ENCODE measurements at places on chromosomes 16 and 17. TPM values are rescaled to one million over a fixed set of nuclear protein-coding genes. Genes with fewer than 3 reads are reported as not detected.

Gene SLC16A6
- 1.2 TPM for polyA plus RNA-seq

Gene TMC7
- 0.42 TPM for polyA plus RNA-seq

Gene AARS1
- polyA plus RNA-seq = 223 TPM

Gene GPRC5B
- polyA plus RNA-seq = 27.5 TPM

DNA sequence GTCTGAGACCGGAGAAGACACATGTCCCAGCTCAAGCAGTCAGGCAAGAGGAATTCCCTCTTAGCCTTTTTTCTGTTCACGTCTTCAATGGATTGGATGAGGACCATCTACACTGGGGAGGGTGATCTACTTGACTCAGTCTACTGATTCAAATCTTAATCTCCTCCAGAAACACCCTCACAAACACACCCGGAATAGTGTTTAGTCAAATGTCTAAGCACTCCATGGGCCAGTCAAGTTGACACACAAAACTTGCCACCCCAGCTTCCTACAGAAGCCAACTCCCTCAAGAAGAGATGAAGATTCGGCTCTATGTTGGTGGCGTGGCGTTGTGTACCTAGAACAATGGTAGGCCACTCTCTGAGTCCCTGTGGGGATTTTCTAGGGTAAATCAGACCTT is 22.5 kb upstream of the NKD1 start:
- no peak for DNase-seq

- peak; percentile 83 for DNase-seq
Observed at GRCh38 chr17:69608808-69609472, 194.4 kb downstream of the MAP2K6 start.

GRCh38 chr17:39695089-39695474 is 4.8 kb upstream of the ERBB2 start:
- no peak for DNase-seq

DNA sequence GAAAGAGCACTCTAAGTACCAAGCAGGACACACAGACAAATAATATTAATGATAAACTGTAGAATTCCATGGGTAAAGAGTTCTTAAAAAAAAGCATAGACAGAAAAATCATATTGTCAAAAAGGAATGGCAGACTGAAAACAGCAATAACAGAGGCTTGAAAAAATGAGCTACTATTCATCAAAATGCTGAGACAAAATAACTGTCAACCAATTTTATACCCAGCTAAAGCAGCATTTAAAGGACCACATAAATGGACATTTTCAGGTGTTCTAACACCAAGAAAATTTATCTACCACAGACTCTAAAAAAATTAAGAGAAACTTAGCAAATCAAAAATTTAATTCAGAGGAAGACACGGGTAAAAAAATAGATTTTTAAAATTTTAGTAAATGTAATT is 119.1 kb downstream of the DYNLRB2 start:
- DNase-seq = no peak

DNA sequence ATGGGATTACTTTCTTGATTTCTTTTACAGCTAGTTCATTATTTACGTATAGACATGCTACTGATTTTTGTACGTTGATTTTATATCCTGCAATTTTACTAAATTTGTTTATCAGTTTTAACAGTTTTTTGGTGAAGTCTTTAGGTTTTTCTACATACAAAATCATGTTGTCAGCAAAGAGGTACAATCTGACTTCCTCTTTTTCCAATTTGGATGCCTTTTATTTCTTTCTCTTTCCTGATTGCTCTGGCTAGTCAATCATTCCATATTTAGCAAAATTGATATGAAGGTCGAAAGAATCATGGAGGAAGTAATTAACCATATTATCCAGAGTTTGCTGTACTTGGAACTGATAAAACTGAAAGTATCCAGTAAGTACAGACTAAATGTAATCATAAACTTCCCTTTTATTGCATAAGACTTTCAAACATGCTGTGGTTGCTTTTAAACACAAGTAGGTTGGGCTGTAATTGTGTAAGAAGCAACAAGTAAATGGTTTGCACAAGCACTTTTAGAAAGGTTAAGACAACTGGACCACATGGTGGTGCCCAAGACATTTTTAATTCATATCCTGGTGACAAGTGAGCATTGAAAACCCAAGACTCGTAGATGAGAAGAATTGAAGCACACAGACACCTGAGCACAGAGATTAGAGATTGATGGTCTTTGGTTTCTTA is 8.4 kb downstream of the GDE1 start:
- DNase-seq = no peak

DNA sequence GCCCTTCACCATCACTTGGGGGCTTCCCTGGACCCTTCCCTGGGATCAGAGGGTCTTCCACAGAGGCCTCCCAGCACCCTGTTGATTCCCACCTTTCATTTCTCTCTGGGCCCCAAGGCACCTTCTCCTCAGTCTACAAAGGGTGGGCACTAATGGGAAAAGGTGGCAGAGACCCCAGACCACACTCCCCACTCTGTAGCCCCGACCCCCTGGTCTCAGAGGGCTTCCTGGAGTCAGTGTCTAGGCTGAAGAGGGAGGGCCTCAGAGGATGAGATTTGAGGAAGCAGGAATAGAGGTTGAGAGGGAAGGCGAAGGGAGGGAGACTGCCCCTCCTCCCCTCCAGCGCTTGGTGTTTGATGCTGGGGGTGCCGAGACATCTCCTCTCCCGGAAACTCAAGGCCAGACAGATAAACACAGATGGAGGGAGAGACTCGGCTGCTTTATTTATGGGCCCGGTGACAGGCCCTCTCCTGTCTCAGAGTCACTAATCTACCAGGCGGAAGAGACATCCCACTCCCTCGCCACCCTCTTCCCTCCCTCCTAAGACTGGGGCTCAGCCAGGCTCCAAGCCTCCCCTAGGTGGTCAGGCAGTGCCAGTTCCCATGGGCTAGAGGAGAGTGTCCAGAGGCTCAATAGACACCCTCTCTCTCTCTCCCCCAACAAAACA is 18.5 kb upstream of the SP2 start:
- DNase-seq = no peak

DNA sequence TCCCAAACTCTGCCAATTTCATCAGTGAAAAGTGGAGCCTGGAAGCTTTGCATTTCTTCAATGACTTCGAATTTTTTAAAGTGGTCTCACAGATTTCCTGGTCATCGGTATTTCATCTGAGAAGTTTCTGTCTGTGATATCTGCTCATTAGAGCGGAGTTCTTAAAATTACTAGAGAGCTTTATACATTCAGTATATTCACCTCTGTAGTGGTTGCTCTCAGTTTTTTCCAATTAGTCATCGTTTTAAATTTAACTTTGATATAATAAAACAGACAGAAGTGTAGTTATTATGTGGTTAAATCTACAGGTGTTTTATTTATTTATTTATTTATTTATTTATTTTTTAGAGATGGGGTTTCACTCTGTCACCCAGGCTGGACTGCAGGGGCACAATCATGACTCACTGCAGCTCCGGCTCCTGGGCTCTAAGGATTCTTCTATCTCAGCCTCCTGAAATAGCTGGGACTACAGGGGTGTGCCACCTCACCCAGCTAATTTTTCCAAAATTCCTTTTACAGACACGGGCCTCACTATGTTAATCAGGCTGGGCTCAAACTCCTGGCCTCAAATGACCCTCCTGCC is 16.0 kb downstream of the ARHGAP17 start:
- DNase-seq = no peak

DNA sequence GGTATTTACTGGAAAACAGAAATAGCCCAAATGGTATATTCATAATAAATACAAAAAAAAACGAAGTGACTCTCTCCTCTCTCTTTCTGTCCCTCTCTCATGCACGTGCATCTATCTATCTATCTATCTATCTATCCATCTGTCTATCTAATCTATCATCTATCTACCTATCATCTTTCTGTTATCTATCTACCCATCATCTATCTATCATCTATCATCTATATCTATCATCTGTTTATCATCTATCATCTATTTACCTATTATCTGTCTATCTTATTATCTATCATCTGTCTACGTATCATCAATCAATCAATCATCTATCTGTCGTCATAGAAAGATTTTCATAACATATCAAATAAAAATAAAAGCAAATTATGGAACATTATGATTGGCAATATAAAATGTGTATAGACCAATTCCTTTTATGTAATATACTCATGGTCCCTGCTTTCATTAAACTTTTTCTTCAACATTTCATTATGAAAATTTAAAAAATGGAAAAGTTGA is 126.7 kb upstream of the CACNG3 start:
- no peak for DNase-seq

DNA sequence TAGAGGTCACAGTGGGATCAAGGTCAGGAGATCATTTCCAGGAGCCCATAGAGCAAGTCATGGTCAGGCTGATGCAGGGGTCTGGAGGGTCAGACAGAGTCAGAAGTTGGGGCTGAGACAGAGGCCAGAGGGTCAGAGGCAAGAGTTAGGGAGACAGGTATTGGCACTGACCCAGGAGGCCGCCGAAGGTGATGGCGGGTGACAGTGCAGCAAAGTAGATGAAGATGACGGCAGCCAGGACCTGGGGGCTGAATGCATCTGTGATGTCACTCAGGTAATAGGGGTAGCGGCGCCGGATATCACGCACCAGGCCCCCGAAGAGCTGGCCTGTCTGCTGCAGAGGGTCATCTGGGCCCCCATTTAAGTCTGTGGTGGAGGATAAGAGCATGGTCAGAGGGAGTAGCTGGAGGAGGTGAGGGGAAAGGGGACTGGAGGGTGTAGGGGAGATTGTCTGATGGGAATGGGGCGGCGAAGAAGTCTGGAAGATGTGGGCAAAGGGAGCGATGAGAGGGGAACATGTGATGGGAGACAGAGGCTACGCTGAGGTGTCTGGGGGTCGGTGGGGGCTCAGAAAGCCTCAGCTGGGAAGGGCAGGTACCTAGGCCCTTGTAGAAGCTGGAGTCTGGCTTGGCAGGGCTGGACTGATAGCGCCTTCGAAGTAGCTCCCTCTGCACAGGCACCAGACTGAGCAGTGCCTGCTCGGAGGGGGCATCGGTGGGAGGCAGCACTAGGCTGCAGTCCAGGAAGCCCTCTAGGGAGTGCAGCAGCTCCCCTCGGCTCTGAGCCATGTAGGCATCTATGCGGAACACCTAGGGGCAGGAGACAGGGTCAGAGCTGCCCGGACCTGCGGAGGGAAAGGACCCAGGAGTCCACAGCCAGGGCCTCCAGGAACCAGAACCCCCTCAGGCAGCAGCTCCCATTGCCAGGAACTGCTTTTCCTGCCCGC is 9.8 kb downstream of the SLC4A1 start:
- no peak for DNase-seq

DNA sequence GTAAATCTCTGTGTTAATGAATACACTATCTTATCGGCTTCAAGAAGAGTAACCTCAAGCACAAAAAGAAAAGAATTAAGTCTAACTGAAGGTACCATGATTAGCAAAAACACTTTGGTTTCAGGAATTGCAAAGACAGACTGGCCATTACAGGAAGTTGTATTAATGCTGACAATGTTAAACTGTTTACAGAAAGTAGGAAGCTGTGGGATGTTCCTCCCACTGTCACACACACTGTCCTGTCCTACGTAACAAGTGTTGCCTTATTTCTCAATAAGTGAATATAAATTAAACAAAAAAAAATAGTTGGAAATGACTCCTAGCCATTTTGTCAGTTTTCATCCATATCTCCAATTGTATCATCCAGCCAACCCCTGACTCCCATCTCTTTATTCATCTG is 8.6 kb downstream of the GNA13 start:
- no peak for DNase-seq

DNA sequence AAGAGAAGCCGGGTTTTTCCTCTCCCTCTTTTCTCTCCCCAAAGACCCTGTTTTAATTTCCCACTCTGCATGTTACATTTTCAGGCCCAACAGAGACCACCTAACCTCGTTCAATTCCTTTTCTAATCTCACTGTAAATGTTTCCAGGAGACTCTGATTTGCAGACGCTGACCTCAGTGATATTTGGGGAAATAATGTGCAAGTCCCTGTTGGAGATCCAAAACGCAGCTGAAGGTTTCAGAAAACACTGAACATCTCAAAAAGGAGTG is 386.6 kb downstream of the NPIPA8 start:
- no peak for DNase-seq

DNA sequence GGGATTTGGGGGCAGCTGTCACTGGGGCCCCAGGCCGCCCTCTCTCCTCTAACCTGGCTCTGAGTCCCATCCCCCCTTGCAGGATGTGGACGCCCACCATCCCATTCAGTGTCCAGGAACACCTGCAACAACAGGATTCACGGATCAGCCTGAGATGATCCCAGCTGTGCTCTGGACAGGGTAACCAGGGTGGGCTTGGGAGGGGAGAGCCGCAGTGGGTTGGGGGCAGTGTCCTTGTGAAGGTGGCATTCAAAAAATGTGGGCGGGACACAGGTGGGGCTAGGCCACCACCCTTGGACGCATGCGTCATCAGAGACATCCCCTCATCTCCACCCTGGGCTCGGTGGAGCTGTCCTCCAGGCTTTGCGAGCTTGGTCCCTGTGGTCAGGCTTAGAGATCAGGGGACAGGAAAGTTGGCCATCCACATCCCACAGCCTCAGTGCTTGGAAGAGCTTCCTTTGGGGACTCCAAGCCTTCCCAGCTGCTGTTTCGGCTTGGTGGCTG is 19.1 kb downstream of the DEXI start:
- no peak for DNase-seq
